AG04450 (cell line): ENCODE measurements at places on chromosomes 16 and 17. TPM values are rescaled to one million over a fixed set of nuclear protein-coding genes. Genes with fewer than 3 reads are reported as not detected.
A peak's percentile ranks its signal among the peaks of the same experiment; 100 is the strongest.

VMO1 gene
- 0.17 TPM in 1 of 2 replicates, not detected in the other for polyA plus RNA-seq

CLEC19A gene
- polyA plus RNA-seq, result not detected in 2 replicates

- DNase-seq, result no peak
These were observed 15.6 kb downstream of the SCNN1B start for GRCh38 chr16:23317751-23318150.

DNA sequence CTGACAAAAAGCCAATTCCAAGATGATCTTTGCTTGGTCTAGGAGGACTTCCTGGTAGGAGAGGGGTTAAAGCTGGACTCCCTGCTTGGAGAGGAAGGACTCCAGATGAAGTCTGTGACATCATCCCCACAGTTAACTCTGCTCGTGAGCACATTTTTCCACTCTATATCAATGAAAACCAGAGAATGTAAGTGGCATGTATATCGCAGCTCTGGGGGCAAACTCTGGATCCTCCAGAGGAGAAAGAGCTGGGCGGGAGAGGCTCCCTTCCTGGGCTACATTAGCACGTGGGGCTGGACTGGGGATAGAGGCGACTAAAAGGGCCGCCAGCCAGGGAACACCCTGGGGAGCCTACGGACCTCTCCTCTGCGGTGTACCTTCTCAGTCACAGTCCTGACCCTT is 34.1 kb downstream of the HIC1 start:
- DNase-seq, result no peak

- no peak for DNase-seq
These were observed 3.9 kb upstream of the JPH3 start for GRCh38 chr16:87598431-87598830.

DNA sequence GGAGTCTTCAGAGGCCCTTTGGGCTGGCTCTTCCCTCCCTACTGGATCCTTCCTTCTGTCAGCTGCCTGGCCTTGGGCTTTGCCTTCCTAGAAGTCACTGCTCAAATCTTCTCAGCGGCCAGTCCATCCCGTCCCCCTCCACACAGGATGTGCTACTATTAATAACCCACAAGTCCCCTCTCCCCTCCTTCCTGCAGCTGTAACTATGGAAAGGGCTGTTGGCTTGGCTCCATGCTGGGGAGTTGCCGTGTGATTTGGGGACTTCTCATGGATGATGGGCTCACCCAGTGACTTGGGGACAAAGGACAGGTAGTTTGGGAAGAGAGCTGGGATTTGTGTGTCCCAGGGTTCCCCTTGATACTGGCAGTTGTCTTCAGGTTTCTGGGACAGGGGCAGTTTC is 19.4 kb downstream of the TMEM94 start:
- DNase-seq, result no peak

DNA sequence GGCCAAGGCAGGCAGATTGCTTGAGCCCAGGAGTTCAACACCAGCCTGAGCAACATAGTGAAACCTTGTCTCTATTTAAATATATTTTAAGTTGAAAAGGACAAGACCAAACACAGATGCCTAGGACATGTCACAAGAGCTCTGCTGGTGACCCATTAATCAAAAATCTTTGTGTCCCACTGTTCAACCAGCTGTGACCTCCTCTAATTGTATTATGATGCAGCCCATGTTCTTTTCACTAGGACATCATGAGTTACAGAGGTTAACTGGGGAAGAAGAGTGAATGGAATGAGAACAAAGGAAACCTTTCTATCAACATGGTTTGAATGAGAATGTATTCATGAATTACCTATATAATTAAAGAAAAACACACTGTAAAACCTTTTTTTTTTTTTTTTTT is 7.0 kb downstream of the EFTUD2 start:
- DNase-seq, result no peak

- DNase-seq, result peak; percentile 70
These were observed 128.7 kb upstream of the ZFHX3 start for GRCh38 chr16:73176577-73177013.

GRCh38 chr17:37516127-37516571 is 26.5 kb downstream of the DUSP14 start:
- no peak for DNase-seq

DNA sequence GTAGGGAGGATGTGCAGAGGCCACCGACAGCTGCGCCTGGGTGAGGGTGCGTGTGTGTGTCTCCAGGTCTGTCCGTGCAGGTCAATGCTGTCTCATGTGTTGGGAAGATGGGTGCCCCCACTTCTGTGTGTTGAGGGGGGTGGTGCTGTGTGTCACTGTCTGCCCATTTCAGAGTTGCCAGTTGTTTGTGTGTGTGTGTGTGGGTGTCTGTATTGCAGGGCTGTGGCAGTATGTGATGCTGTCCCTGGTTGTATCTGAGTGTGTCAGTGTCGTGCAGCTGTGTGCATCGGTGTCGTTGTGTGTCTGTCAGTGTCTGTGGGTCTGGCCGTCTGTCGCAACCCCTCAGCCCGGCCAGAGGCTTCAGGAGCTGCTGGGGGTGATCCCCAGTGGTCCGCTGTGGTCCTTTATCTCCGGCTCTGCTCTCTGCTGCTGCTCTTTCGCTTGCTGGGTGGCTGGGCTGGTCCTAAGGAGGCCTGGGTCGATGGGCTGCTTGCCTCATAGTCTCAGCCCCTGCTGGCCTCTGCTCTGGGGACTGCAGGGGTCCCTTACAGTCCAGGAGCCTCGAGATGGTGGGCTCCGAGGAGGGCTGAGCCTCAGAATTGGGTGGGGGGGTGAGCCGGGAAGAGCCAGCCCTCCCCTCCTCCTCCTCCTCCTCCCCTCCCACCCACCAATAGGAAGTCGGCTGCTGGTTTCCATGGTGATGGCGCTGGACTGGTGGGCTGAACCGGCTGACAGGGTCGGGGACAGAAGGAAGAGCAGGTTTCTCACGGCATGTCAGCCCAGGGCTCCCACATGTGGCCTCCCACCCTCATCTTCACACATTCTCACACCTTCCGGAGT is at the start of gene TSPOAP1:
Gene TSPOAP1 (minus strand): TSS at position 601 of the 840 bp plus-strand sequence. CDS start 875 bp downstream, outside the sequence.
- DNase-seq, result no peak

DNA sequence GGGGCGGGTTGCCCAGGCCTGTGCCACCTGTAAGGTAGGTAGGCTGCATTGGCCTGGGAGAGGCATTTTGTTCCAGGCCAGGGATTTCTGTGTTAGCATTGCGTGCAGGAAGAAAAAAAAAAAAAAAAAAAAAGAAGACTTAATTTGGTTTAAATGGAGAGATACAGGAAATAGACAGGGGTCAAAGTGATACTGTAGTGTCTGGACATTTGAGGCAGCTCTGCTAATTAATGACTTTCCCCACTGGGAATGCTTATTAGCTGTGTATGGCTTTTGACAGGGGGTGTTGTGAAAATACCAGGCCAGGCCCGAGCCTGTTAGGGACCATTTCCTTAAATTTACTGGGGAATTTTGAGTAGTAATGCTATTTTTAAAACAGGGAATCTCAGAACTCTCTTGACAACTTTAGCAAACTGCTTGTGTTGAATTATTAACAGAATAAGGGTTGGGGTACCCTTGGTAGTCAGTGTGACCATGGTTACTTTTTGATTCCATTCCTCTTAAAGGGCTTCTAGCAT is 1.0 kb downstream of the MAP2K4 start:
- no peak for DNase-seq

GRCh38 chr17:15926039-15926740 is 18.7 kb upstream of the ADORA2B start:
- DNase-seq, result no peak

DNA sequence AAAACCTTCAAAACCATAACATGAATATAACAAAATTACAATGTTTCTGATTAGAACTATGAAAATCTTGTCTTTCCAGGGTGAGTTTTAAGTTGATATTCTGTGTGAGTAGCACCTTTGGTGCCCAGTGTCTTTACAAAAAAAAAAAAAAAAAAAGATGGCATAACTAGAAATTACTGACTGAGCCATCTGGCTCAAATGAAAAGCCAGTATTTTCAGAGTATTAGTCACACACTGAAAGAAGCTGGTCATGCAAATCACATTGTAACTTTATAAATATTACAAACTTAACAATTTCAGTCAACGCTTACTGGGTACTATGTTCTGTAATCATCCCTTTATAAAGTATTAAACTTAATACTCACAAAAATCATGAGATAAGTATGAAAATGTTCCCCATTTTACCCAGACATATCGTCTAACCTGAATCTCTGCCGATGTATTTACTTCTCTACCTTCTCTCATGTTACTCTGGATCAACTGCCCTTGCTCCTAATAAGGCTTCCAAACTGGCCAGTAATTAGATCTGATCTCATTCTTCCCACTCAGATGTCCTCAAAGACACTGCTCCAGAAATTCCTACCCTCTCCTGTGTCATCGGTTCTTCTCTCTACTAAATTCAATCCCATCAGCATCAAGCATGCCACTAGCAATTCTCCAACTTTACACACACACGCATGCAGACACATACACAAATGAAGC is 25.4 kb downstream of the UBE2G1 start:
- no peak for DNase-seq

GRCh38 chr17:40753804-40754203 is 1.3 kb downstream of the KRT25 start:
- DNase-seq, result no peak

GRCh38 chr16:26772503-26772902 is 294.2 kb upstream of the C16orf82 start:
- DNase-seq, result no peak

GRCh38 chr17:33595828-33596227 is 302.7 kb upstream of the ASIC2 start:
- no peak for DNase-seq

DNA sequence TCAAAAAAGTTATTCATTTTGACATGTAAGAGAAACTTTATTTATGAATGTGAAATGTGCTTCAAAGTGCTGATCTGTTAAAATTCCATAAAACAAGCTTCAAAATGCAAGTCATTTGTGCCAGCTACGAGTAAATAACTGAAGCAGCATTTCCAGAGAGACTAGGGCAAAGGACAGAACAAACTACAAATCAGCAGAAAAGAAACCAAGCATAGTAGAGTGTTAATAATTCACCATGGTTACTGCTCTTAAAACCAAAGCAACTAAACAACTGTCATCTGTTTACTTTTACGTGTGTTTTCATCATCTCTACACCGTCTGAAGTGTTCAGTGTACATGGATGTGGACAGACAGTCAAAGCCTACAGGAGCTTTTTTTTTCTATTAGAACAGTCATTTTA is 1.6 kb upstream of the ASPA start:
- DNase-seq, result no peak
